GM20000 (cell line): ENCODE measurements at places on chromosomes 16 and 17.

GRCh38 chr17:2090804-2091534 is 36.1 kb downstream of the HIC1 start:
- DNase-seq = no peak

DNA sequence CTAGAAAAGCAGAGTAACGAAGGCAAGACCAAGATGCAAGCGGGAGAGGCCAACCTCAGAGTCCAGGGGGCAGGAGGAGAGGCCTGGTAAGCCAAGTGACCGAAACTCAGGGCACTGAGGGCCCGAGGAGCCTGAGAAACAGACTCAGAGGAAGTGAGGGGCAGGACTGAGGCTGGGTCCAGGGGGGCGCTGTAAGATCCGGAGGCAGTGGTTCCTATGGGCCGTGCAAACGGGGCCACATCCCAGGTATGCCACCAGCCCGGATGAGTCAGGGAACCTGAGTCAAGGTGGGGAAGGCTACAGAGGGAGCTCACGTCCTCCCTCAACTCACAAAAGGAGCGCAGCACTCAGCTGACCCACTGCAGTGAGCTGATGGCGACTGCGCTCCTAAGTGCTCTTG is 8.3 kb downstream of the ZDHHC7 start:
- DNase-seq = no peak

DNA sequence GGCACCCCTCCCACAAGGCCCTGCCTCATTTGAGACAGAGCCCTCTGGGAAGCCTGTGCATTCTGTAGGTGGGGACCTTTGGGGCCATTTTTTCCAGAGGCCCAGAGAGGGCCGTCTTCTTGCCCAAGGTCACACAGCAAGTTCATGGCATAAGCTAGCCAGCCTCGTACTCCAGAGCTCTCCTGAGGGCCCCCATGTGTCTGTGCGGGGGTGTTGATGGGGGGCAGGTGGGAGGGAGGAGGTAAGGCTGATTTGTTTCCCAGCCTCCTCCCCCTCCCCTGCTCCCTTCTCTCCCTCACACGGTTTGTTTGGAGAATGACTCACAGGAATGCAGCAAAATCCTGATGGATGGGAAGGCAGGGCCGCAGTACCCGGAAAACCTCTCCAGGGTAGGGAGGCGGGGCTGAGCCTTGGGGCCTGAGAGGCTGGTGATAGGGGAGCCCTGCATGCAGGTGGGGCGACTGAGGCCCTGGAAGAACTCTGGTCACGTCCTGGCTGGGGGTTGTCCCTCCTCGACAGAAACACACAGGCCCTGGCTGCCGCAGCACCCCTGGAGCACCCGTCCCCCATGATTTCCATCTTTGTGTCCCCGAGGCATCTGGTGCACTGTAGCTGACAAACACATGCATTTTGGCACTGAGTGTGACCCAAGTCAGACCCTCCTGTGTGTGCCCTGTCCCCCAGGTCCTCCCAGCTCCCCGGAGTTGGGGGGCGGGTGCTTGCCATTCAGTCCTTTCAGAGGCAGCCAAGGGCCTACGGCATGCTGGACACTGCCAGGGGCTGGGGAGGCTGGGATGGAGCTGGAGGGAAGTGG is 29.7 kb downstream of the RAI1 start:
- DNase-seq = no peak

GRCh38 chr17:34248511-34249024 is 6.5 kb upstream of the CCL2 start:
- no peak for DNase-seq

DNA sequence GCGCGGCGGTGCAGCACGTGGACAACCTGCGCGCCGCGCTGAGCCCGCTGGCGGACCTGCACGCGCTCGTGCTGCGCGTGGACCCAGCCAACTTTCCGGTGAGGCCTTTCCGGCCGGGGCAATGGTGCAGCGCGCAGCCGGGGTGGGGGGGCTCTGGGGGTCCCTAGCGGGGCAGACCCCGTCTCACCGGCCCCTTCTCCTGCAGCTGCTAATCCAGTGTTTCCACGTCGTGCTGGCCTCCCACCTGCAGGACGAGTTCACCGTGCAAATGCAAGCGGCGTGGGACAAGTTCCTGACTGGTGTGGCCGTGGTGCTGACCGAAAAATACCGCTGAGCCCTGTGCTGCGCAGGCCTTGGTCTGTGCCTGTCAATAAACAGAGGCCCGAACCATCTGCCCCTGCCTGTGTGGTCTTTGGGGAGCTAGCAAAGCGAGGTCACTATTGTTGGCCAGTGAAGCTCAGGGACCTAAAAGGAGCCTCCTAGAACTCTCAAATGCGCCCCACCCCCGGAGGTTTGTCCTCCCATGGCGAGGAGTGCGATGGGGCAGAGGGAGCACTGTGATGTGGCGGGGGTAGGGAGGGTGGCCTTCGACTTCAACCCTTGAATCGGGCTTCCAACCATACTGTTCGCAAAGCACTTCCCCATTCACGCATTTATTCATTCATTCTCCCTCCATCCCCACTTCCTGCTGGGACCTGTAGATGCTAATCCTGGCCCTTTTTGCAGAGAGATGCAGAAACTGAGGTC is 770 bp downstream of the HBM start:
- DNase-seq = peak; percentile 35

DNA sequence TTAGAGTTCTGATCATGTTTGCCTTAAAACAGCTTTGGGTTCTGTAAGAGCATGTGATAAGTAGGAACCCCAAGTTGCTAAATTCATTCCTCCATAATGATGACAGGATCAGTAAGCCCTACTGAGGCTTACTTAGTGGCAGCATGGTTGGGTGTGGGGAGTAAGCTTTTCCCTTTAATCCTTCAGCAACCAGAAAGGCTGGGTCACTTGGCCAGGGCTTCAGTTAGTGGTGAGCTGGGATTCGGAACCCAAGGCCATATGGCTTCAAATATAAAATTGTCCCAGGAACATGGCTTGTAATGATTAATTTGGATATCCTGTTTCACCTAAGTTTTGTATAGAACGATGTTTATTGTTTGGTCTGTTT is 850 bp downstream of the GINS3 start:
- DNase-seq = peak; percentile 55

- DNase-seq = no peak
Observed at GRCh38 chr16:23131036-23131435, 18.2 kb downstream of the USP31 start.
